Testis (tissue), 5 donors: ENCODE measurements at places on chromosomes 16 and 17. TPM values are rescaled to one million over a fixed set of nuclear protein-coding genes. Genes with fewer than 3 reads are reported as not detected.

- no peaks in the 10 kb centered on the region for H3K36me3 ChIP-seq
- no peaks in the 10 kb centered on the region for H3K27me3 ChIP-seq
- H3K4me3 ChIP-seq: no peak overlapping the region
- H3K4me1 ChIP-seq: peaks cover 7% of the 10 kb centered on the region
- DNase-seq: no peak
- no peak overlapping the region for H3K27ac ChIP-seq
These were observed 23.1 kb downstream of the KDM8 start for GRCh38 chr16:27226476-27226875.

DNA sequence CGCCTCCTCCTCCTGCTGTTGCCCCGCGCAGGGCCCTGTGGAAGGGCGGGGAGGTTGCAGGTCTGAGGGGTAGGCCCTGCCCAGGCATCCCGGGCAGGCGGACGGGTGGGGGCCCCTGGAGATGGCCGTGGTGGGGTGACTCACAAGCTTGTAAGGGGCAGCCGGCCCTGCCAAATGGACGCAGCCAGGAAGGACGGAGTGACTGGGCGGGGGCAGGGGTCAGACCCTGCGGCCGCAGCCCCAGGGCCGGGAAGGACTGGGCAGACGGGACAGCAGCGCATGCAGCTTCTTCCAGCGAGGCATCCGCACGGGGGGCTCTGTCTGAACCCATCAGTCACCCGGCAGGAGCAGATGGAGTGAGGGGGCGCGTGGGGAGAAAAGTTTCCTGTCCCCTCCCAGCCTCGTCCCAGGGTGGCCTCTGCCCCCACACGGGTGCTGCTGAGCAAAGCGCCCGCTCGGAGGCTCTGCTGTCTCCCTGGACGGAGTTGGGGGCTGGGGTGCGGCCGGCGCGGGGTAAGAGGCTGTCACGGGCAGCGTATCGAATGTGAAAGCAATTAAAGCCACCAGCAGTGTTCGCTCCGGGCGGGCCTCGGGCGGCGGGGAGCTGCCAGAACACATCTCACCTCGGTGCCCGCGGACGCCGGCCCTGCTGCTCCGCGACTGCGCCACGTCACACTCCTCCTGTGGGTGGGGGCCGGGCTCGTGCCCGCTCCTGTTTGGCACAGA, 5.4 kb upstream of the PRR35 start:
- H3K4me3 ChIP-seq: no peak overlapping the region
- no peaks in the 10 kb centered on the region for H3K36me3 ChIP-seq
- no peaks in the 10 kb centered on the region for H3K27me3 ChIP-seq
- H3K27ac ChIP-seq: no peak overlapping the region
- peaks cover 12% of the 10 kb centered on the region for H3K4me1 ChIP-seq
- no peak for DNase-seq

The TMC8 gene
- 9.3 TPM for total RNA-seq

DNA sequence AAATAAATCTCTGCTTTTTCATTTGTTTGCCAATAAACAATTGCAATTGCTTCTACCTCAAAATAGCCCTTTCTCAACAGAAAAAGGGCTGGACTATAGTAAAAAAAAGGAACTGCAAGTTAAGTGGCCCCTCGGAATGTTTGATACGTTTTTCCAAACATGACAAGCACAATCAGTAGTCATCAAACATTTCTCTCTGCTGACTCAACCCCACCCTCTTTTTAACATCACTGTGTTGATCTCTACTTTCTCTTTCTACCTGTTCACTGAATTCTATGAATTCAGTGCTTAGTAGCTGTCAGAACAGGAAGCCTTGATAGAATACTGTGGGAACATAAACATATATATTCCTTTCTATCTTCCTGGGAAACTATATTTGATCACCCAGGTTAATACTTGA, 116.5 kb upstream of the AXIN2 start:
- H3K27ac ChIP-seq: no peak overlapping the region
- peaks cover 4% of the 10 kb centered on the region for H3K4me1 ChIP-seq
- H3K36me3 ChIP-seq: no peaks in the 10 kb centered on the region
- no peak for DNase-seq
- no peak overlapping the region for H3K4me3 ChIP-seq
- no peaks in the 10 kb centered on the region for H3K27me3 ChIP-seq

- H3K4me3 ChIP-seq: no peak overlapping the region
- H3K36me3 ChIP-seq: no peaks in the 10 kb centered on the region
- no peak for DNase-seq
- H3K27ac ChIP-seq: no peak overlapping the region
These were observed 85.0 kb downstream of the PMP22 start for GRCh38 chr17:15180121-15180561.
